ENCODE measurements at places on chromosomes 3 and 15.

DNA sequence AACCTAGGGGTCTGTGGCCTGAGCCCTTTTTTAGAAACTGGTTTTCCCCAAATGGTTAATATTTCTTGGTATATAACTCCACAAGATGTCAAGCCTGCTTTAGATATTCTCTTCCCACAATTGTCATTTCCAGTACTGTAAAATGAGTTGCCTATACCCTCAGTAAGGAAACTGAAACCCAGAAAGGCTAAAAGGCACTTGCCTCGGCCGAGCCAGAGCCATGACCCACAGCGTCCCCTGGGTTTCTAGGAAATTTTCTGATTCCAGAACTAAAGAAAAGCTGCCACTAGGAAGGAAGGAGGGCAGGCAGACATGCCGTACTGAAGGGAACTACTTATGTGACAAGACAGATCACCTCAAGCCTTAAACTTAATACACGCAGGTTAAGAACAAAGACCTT is 59.1 kb downstream of the ATP8B4 start:
- DNase-seq: no peak

DNA sequence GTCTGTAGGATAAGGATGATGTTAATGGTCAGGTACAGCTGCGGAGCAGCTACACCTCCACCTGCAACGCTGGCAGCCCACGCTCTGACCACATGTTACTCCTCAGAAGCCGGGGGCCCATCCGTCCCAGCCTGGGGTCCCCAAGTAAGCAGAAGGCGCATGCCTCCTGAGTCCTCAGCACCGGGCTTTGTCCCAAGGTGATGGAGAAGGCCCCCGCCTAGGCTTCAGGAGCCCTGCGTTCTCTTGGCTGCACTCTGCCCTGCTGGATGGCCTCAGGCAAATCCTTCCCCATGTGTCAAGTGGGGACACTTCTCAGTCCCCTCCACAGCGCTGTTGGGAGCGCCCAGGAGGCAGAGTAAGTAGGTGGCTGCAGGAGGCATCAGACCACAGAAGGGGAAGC is 14.4 kb downstream of the STRA6 start:
- no peak for DNase-seq

GRCh38 chr3:136173939-136174490 is 22.1 kb downstream of the MSL2 start:
- DNase-seq: no peak

DNA sequence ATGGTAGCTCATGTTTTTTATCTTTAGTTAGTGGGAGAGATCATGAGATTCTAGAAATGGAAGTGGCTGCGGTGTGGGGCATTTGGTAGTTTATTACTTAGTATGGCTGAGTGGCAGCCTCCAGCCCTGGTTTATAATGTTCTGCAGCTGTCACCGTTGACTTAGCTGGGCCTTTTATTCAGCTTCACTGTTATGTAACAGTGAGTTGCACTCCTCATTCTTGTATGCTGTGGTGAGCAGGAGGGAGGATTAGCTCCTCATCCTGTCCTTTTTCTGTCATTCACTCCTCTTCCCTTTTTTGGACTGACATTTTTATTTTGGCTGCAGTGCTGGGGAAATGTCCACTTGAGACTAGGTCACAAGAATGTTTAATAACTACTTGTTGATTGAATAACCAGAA is 29.5 kb downstream of the RAD54L2 start:
- no peak for DNase-seq

- no peak for DNase-seq
Measured at GRCh38 chr3:152474585-152474984, 205.9 kb downstream of the MBNL1 start.

DNA sequence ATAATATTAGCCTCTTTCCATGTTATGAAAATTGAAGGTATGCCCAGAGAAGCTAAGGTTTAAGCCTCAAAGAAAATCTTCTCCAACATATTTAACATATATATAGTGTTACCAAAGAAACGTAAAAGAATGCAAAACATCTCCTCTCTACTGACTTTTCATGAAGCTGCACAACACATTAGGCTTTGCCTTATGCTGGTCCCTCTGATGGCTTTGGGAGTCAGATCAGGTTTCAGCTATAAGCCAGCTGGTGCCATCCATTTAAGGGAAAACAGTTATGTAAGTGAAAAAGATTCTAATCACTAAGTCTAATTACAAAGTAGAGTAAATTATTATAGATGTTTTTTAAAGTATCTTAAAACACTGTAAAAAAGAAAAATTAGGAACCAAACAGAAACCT is 410.5 kb downstream of the LSAMP start:
- DNase-seq: no peak

- DNase-seq: no peak
Measured at GRCh38 chr3:138441742-138442141, 7.3 kb downstream of the ESYT3 start.

DNA sequence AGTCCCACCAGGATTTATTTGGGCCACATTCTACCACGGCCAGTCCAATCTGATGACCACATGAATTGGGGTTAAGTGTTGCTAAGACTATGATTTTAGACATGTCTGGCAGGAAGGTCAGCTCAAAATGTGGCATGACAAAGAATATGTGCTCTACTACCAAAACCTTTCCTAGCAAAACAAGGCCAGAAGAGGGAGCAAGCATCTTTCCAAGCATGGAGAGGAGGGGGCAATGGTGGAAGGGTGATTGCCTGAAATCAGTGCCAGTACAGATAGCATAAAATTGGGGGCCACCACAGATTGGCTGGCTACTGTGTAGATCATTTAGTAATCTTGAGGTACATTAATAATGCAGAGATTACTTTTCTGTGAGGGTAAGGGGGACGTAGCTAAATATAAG is 43.2 kb downstream of the TMEM39A start:
- DNase-seq: no peak

- no peak for DNase-seq
Measured at GRCh38 chr3:120614765-120615164, 18.6 kb downstream of the NDUFB4 start.

- no peak for DNase-seq
Measured at GRCh38 chr15:35383506-35383905, 162.5 kb downstream of the DPH6 start.

GRCh38 chr3:149479621-149480325 is 5.3 kb downstream of the TM4SF4 start:
- no peak for DNase-seq

DNA sequence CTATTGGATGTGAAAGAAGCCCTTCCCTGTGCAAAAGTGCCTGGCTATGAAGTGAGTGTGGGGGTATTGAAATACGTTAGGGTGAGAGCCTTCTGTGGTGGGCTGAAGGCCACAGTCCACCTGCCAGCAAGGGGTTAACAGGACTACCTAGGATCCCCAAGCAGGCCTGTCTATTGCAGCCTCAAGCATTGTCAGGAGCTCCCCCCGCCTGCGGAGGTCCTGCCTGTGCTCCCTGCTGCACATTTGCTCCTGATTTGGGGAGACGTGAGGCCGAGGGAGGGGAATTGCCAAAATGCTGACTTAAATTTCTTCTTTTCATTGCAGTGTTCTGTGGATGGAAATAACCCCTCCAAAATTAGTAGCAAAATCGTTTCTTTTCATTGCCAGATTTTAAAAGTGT is 56.2 kb downstream of the GABRG3 start:
- DNase-seq: no peak

GRCh38 chr15:98548139-98548971 is 100.0 kb upstream of the IGF1R start:
- DNase-seq: peak; percentile 57

DNA sequence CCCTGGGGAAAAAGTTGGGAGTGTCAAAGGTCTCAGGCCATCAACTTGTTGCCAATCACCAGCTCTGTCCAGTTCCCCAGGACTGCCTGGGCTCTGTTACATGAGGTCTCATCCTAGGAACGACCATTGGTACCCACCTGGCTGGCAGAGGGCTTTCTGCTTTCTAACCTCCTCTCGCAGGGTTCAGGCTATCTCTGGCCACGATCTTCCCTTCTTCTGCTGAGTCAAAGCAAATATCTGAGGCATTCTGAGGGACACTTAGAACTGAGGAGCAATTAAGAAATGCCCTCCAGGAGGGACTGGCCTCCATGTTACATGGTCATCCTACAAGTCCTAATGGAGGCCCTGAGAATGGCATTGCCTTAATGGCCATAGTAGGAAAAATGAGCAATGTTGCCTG is 77.4 kb downstream of the TGFBR2 start:
- DNase-seq: no peak
